AG09309 (cell line): ENCODE measurements at places on chromosomes 12 and 14.

- no peak for DNase-seq
These were observed 209.9 kb upstream of the NOS1 start for GRCh38 chr12:117571321-117571720.

- DNase-seq: no peak
These were observed 201.7 kb upstream of the PLXNC1 start for GRCh38 chr12:93946542-93947150.

DNA sequence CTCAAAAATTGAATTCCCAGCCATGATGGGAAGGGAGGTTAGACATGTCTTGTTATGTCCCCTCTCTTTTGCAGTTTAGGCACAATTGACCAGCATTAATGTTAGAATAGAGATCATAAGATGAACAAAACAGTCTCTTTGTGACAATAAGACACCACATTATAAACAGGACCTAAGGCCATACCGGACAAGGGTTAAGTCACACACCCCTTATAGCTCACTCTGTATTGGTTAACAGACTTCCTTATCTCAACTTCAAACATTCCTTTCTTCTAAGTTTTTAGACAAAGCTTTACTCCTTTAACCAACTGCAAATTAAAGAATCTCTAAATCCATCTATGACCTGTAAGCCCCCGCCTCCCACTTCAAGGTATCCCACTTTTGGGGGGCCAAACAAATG is 81.1 kb upstream of the CPM start:
- no peak for DNase-seq

GRCh38 chr12:75781532-75782046 is 250.0 kb downstream of the PHLDA1 start:
- no peak for DNase-seq

GRCh38 chr12:22551624-22552023 is 7.3 kb upstream of the C2CD5 start:
- no peak for DNase-seq

DNA sequence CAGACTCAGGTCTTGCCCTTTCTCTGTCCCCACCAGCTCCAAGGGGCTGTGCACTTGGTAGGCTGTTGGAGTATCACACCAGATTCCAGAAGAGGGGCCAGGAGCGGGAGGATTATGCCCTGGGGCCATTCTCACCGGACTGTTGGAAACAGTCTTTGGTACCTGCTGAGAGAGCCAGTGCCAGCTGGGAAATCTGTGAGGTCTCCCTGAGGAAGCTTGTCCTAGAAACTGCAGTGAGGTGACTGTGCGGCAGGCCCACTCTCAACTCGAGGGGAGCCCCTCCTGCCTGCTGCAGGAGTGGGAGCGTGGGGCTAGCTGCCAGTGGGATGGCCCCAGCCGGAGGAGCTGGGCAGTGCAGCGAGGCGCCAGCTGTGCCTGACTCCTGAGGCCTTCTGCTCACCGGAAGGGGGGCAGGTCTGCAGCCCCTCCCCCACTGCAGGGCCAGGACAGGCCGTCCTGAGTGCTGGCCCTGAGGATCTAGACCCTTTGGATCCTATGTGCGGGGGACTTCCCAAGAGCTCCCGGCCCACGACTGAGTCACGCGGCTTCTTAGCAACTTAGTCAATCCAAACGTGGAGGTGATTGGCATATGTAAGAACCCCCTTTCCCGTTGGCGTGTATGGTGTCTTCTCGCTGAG is 295.2 kb downstream of the CACNA1C start:
- DNase-seq: no peak

DNA sequence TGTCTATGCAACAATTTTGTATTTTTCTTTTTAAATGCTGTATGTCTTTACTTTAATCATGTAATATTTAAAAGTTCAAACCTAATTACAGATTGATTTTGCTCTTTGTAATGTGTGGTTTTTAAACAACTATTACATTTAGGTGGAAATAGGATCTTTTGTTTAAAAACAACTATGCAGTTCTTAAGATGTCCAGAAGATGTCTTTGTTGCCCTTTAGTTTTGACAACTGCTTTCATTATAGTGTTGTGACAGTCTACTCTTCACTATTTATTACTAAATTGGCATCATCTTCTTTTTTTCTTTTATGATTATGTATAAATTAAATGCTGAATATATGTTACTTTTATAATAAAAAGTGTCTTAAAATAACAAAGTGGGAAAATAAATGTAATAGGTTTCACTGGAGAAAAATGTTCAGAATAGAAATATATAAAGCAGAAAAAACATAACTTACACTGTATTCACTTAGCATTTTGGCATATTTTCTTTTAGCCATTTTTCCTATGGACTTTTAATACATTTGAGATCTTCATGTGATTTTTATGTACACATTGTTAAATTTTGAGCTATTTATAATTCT is 27.1 kb upstream of the PCNX4 start:
- no peak for DNase-seq

DNA sequence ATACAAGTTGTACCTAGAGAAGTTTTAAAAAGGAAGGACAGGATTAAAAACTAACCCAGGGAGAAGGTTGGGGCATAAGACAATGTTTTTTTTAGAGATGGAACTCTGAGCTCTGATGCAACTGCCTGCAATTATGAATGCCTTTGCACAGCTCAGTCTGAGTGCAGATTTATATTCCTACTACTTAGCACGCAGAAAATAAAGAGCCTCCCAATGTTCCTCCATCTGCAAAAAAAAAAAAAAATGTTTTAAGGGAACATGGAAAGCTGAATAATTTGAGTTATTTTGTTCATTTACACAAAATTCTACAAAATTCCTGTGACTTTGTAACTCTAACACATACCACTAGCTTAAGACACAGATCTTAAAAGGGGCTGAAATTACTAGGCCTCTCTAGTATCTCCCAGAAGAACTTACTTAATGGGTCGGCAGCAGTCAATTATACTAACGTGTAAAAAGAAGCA is 15.7 kb downstream of the CLIP1 start:
- DNase-seq: peak; percentile 75

DNA sequence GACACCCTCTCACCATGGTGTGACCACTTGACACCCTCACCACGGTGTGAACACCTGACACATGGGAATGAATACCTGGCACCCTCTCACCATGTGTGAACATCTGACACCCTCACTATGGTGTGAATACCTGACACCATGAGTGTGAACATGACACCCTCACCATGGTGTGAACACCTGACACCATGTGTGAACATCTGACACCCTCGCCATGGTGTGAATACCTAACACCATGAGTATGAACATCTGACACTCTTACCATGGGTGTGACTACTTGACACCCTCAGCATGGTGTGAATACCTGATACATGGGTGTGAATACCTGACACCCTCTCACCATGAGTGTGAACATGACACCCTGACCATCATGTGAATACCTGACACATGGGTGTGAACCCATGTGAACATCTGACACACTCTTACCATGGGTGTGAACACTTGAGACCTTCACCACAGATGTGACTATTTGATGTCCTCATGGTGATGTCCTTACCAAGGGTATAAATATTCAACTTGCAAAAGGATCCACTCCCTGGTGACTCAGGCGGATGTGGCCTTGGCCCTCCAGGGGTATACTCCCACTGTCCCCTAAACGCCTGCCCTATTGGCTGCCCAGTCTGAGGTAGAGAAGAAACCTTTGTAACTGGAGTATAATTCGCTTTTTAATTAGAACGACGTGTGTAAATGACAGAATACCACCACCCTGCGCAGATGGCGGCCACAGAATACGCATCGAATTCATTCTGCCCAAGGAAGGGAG is 29.1 kb downstream of the RFLNA start:
- DNase-seq: no peak

DNA sequence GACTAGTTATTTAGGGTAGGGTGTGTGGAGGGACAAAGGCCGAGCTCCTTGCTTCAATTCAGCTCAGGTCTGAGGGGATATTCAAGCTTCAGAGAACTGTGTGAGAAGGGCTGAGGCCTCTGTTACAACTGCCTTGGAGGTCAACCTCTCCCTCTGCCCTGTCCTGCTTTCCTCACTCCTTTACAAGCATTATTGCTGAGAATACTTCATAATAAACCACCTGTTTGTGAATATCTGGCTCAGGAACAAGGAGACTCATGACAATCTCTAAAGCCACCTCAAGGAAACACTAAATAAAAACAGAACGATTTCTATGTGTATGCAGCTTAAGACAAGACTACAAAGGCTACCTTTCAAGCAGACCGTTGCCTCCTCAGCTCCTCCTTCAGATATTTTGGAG is 21.7 kb downstream of the OTOGL start:
- DNase-seq: no peak

GRCh38 chr12:111785651-111786050 is 18.9 kb downstream of the ALDH2 start:
- DNase-seq: peak; percentile 14

GRCh38 chr12:2013527-2014223 is 9.4 kb upstream of the DCP1B start:
- DNase-seq: no peak

- no peak for DNase-seq
These were observed 685 bp downstream of the VAMP1 start for GRCh38 chr12:6469609-6470374.

DNA sequence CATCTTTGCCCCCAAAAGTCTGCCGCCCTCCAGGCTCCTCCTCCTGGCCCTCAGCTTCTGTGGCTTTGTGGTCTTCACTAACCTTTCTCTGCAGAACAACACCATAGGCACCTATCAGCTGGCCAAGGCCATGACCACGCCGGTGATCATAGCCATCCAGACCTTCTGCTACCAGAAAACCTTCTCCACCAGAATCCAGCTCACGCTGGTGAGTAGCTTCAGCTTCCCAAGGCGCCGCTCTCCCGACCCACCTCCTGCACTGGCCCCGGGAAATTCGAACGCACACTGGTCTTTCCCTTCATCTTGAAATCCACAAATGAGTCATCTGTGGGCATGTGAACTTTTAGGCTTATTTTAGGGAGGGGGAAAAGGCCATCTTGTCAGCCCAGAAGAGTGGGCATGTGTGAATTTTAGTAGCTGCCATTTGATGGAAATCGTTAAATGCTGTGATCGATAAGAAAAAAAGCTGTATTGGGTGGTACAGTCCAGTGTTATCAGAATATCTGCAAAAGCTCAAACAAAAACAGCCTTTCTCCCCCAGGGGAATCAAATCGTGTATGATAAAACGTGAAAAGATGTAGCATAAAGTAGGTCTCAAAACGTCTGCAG is 700 bp downstream of the SLC35E3 start:
- peak; percentile 23 for DNase-seq

- no peak for DNase-seq
These were observed 11.5 kb upstream of the NT5DC3 start for GRCh38 chr12:103852498-103852997.

DNA sequence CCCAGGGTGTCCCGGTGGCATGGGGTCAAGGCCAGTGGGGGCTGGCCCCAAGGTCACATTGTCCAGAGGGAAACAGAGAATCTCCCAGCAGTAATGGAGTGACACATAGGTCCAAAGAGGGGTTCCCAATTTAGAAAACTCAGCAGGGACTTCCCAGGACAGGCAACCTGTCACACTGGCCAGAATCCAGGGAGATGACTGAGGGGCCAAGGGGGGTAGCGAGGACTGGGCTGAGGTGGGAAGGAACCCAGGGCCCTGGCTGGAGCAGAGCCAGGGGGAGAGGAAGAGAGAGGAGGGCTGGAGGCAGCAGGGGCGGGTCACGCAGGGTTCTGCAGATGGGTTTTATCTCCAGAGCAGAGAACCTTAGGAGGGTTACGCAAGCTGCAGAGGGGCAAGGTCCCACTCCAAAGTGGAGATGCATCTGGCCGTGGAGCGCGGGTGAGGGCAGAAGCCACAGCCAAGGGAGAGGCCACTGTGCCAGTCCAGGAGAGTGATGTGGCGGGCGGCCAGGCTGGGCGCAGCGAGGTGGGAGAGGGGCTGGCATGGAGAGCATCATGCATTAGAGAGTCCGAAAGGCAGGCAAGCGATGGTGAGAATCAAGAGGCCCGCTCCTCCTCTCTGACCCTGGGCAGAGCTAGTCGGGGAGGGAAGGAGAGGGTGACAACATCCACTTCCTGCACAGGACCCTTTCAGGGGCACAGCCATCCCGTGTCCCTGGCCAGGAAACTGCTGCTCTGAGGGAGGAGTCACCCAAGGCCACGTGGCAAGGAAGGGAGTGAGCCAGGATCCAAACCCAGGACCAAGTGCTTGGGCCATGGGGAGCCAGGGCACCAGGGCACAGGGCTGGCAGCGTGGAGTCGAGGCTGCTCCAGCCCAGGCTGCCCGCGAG is 29.0 kb downstream of the NCOR2 start:
- DNase-seq: no peak

DNA sequence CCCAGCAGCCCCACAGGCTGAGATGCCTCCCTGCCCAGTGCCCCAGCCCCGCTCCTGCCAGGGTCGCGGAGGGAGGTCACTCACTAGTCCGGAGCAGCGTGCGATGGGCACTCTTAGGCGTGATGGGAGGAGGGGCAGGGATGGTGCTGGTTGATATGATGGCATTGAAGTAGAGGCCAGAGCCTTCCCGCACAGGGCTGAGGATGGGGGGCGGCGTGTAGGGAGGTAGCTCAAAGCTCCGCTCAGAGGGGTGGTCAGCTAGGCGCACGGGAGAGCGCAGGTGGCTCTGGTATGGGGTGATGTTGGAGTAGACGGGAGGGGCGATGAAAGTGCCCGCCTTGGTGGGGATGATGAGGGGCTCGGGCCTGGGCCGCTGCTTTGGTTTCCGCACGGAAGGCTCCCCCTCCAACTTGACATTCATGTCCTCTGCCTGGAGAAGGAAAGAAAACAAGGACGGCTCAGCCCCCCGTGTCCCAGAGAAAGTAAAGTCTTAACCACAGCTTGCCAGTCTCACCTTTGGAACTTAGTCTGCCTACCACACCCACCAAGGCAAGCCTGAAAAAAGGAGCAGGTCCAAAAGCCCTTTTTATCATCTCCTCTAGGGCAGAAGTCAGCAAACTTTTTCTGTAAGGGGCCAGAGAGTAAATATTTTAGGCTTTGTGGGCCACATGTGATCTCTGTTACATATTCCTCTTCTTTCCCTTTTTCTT is 15.5 kb upstream of the PNMA1 start:
- DNase-seq: no peak

DNA sequence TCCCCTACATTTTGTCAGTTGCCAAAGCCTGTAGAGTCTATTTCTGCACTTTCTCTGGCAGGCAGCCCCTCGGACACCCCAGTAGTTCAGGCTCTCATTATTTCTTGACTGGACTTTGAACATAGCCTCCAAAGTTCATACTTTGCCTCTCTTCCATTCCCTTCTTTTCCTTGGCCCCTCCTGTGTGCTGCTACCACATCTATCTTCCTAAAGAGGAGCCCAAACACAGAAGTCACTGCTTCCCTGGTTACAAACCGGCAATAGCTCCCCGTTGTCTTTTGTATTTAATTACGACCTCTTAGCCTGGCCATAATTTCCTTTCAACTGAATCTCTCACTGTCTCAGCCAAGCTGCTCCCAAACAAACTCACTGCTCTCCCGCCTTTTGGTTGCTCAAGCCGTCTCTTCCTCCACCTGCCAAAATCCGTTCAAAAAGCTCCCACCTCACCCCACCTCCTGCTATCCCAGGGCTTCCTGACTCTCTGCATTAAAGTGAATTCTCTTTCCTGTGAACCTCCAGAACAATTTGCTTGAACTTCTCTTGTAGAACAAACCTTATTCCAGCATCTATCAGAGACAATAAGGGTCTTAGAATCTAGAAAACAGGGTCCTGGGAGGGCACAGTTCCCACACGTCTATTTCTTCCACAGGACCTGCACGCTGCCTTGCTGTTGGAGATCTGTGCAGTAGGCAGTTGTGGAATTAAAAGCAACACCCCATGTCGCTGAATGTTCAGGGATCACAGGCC is 46.9 kb downstream of the PRMT8 start:
- DNase-seq: no peak

GRCh38 chr14:104333646-104334423 is 195.4 kb downstream of the KIF26A start:
- DNase-seq: no peak
